ENCODE measurements at places on chromosomes 12 and 14.

GRCh38 chr12:102461501-102461900, 18.9 kb downstream of the IGF1 start:
- no peak for DNase-seq

DNA sequence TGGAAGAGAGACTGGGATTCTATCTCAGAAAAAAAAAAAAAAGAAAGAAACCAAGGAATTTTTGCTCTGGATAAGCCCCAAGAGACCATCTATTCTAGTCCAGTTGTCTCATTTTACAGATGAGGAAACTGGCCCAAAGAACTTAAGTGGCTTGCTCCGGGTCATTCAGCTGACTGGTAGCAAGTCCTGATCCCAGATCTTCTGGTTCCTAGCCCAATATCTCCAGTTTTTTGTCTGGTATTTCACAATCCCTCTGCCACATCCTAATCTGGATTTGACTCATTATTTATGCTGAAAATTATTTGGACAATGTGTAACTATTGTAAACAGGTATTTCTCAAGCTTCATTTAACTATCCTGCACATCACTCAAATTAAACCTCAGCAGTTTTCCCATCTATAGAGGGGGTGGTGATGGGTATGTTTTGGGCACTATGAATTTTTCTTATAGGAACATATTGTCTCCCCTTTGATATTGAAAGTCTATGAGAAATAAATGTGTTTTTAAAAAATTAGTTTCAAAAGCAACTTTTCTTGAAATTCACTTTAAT, 43.4 kb downstream of the PPP2R5E start:
- no peak for DNase-seq

- no peak for DNase-seq
Measured at GRCh38 chr12:12665194-12665593, 30.8 kb downstream of the GPR19 start.

GRCh38 chr12:18849080-18849479, 111.2 kb downstream of the CAPZA3 start:
- DNase-seq, result no peak
